ENCODE measurements at places on chromosomes 1 and 21. TPM values are rescaled to one million over a fixed set of nuclear protein-coding genes. Genes with fewer than 3 reads are reported as not detected.

Gene ST6GALNAC5
- 2.6 TPM for total RNA-seq

GRCh38 chr1:240239309-240239708, 147.6 kb downstream of the FMN2 start:
- no peak for DNase-seq

Gene CD1E
- total RNA-seq, result not detected

Gene B3GALT2
- total RNA-seq, result 32.1 TPM

GRCh38 chr21:46062471-46063211, 35.3 kb upstream of the COL6A2 start:
- peak; percentile 46 for DNase-seq

Gene GJA9
- not detected for total RNA-seq

DNA sequence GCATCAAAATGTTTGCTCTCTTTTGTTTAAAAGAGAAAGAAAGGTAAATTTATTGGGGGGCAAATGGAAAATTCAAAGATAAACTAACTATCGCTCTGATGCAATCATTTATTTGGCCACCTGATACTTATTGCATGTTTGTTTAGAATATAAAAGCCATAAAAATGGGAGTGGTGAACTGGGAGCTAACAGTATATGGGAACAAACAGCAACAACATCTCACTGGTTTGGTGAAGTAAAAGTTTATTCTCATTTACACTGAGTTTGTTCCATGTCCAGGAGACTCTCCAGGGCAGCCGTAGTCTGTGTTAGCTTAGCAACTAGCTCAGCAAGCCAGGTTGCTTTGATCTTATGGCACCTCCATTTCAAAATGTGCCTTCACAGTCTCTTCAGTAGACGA, 20.4 kb downstream of the C4BPA start:
- DNase-seq, result no peak

DNA sequence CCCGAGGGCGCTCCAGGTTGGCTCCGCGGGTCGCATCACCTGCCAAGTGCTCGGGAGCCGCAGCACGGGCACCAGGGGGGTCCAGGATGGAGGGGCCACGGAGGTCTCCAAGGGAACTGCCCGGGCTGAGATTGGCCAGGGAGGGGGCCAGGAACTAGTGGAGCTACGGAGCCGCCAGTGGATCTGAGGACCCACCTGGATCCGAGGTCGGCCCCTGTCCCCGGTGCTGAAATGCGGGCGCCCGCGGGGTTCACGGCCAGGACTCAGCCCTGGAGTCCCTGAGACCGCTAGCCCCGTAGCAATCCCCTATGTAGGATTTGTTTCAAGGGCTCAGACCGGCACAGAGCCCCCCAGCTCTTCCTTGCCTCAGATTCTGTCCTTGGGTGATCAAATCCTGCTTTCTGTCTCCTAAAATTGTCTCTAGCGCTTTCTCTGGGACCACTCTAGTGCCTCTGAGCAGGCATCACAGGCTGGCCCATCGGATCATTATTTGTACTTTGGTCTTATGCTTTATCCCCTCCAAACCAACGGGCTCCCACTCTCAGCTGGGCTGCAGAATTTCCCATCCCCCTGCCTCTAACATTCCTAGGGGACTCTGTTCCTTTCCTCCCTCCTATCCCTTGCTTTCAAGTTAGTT, 27.3 kb downstream of the KIAA2013 start:
- DNase-seq, result no peak

- no peak for DNase-seq
Observed at GRCh38 chr1:151993084-151993733, 450 bp downstream of the S100A10 start.

DNA sequence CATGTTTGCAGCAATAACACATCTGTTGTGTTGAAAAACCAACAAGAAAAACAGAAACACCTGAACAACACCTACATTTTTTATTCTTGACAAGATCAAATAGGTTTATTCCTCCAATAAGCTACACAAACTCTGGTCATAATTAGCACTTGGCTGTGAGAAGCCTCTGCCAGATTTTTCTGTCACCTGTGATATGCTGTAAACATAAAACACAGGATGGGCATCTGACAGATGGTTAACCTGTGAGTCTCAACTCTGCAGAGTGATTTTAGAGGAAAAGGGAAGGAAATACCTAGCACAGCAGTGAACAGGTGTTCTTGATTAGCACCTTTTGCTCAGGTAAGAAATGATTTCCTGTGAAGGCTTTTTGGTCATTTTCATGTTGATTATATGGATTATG, 175.4 kb upstream of the COA6 start:
- no peak for DNase-seq

DNA sequence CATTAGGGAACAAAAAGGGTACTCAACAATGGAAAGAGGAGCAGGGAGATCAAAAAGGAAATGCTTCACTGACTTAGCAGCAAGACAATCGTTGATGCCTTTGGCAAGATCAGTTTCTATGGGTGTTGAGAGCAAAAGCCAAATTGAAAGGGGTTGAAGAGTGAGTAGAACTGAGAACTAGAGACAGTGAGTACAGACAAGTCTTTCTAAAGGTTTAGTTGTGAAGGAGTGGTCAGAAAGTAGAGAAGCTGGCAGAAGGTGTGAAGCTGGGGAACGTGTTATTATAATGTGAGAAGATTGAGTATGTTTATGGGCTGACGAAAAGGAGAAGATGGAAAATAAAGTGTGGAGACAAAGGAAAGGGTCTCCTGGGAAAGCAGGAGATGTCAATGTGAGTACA, 221.2 kb upstream of the USP25 start:
- no peak for DNase-seq

GRCh38 chr1:32953495-32953894, 11.1 kb downstream of the RNF19B start:
- no peak for DNase-seq

DNA sequence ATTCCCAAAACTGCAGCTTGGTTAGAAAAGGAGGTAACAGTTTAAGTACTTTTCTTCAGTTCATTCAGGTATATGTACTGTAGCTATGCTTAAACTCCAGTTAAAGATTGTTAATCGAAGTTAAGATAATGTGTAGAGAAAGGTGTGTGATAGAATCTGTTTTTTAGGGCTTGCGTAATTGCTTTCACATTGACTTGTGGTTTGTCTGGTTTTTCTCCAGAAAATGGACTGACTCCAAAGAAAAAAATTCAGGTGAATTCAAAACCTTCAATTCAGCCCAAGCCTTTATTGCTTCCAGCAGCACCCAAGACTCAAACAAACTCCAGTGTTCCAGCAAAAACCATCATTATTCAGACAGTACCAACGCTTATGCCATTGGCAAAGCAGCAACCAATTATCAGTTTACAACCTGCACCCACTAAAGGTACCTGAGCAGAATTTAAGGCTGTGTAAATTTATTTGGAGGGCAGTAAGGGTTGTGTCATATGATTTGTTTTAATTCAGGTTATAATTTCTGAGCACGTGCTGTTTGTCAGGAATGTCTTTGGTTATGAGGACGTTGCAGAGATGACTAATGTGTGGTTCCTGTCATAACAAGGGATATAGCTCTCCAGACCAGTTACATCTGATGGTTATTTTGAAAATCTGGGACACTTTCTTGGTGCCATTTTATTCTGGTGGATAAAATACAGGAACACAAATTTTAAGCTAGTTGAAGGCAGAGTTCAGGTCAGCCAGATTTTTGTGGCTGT, 26.0 kb downstream of the ATF6 start:
- no peak for DNase-seq

Gene OR2W3
- 0.52 TPM for total RNA-seq

- DNase-seq, result no peak
Observed at GRCh38 chr1:240310226-240310925, 218.7 kb downstream of the FMN2 start.

Gene KLHDC7A
- not detected for total RNA-seq

DNA sequence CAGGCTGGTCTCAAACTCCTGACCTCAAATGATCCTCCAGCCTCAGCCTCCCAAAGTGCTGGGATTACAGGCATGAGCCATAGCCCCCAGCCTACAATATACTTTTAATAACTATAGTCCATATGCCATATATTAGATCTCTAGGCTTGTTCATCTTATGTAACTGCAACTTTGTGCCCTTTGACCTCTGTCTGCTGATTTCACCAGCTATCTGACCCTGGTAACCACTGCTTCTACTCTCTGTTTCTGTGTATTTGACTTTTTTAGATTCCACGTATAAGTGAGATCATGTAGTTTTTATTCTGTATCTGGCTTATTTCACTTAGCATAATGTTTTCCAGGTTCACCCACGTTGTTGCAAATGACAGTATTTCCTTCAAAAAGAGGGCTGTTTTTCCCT, 25.5 kb downstream of the STUM start:
- no peak for DNase-seq

Gene CHRM3
- total RNA-seq, result 0.37 TPM

GRCh38 chr1:6623269-6623965, 1.3 kb upstream of the THAP3 start:
- no peak for DNase-seq

Gene FMO5
- total RNA-seq, result 2.2 TPM

Gene IL10
- not detected for total RNA-seq

Gene PRKAA2
- total RNA-seq, result 2.0 TPM

Gene HCN3
- total RNA-seq, result 3.7 TPM

Gene G0S2
- not detected for total RNA-seq

Gene OR2T34
- total RNA-seq, result not detected

Gene CFHR1
- not detected for total RNA-seq

Gene LRRN2
- not detected for total RNA-seq

Gene WARS2
- total RNA-seq, result 9.8 TPM

GRCh38 chr1:154759196-154759595, 110.9 kb downstream of the KCNN3 start:
- no peak for DNase-seq

DNA sequence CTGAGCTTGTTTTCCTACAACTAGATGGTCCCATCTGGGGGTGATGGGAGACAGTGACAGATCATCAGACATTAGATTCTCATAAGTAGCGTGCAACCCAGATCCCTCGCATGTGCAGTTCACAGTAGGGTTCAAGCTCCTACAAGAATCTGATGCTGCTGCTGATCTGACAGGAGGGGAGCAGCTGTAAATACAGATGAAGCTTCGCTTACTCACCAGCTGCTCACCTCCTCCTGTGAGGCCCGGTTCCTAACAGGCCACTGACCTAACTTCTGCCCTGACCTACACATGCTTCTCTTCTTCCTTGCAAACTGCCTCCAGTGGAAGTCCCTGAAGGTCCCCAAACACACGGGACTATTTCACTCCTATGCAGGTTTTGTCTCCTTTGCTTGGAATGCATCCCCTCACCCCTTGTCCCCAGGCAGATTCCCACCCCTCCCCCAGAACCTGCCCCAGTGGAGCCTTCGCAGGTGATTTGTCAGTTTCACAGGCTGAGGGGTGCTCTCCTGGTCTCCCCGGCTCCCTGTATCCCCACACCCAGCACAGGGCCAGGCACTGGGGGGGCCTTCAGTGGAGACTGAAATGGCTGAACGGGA, 5.7 kb upstream of the ZBTB48 start:
- no peak for DNase-seq

Gene PER3
- total RNA-seq, result 8.5 TPM

DNA sequence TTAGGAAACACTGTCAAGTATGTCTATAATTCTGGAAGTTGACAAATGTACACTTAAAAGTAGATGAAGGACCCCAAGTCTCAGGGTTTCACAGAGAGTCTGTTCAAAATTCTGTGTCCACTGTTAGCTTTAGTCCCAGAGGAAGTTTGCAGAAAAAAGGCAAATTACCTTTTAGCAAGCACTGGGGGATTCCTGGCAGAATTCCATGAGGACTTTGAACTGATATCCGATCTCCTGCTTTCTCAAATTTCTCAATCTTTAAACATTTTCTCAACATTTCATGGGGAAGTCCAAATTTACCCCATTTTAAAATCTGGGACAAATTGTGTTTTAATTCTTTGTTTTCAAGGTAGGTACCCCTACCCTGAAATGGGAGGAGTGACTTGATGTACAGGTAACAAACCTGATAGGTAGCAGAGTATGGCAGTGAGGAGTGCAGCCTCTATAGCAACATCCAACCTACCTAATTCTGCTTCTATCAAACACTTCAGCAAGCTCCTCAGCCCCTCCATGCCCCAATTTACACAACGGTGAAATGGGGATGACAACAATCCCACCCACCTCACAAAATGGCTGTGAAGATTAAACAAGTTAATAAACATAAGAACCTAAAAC, 344.9 kb downstream of the OMA1 start:
- no peak for DNase-seq

DNA sequence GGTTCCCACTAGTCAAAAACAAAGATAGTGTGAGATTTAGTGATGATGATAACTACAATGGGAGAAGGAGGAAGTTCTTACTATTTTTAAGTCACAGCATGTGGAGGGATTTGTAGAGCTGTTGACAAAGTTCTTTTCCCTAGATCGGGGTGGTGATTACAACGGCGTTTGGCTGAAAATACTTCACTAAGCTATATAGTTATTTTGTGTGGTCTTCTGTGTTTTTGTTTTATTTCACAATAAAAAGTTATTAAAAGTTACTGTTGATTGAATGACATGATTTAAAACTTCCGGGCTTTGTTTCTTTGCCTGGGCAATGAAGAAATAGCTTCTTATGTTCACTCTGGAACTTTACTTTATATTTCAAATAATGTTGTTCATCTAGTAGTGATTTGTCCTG, 47.3 kb upstream of the SSX2IP start:
- DNase-seq, result no peak

DNA sequence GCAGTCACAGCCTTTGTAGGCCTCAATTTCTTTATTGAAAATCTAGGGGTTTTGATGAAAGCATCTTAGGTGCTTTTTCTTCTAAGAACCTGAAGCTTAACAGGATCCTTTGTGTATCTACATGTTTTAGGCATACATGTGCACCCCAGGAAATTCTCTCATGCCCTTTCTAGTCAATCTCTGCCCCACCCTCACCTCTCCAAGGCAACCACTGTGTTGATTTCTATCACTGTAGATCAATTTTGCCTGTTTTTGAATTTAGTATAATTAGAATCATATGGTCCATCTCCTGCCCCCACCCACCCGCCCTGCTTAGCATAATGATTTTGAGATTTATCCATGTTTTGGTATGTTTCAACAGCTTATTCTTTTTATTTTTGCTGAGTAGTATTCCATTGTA, 19.4 kb downstream of the VANGL1 start:
- no peak for DNase-seq

Gene CCDC30
- total RNA-seq, result 3.3 TPM

DNA sequence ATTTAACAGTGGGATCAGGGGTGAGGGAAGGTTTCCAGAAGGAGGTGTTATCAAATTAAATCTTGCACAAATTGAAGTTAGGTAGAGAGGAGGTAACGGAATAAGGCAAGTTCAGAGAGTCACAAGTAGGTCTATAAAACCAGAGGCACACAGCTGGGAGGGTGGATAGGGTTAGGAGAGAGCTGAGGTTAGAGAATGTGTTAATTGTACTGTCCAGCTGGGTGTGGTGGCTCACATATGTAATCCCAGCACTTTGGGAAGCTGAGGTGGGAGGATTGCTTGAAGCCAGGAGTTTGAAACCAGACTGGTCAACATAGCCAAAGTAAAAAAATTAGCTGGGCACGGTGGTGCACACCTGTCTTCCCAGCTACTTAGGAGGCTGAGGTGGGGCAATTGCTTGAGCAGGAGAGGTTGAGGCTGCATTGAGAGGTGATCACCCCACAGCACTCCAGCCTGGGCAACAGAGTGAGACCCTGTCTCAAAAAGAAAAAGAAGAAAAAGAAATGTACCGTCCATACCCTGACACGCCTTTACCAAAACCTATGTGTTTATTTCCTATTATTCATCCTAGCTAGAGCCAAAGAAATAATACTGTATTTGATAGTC, 20.2 kb downstream of the SPATA45 start:
- DNase-seq, result peak; percentile 54

Gene WNT9A
- total RNA-seq, result 4.9 TPM

Gene PCBP3
- 9.0 TPM for total RNA-seq
